ENCODE measurements at places on chromosomes 6 and 20.

- no peak for DNase-seq
Measured at GRCh38 chr6:3033652-3034051, 34.0 kb downstream of the NQO2 start.

DNA sequence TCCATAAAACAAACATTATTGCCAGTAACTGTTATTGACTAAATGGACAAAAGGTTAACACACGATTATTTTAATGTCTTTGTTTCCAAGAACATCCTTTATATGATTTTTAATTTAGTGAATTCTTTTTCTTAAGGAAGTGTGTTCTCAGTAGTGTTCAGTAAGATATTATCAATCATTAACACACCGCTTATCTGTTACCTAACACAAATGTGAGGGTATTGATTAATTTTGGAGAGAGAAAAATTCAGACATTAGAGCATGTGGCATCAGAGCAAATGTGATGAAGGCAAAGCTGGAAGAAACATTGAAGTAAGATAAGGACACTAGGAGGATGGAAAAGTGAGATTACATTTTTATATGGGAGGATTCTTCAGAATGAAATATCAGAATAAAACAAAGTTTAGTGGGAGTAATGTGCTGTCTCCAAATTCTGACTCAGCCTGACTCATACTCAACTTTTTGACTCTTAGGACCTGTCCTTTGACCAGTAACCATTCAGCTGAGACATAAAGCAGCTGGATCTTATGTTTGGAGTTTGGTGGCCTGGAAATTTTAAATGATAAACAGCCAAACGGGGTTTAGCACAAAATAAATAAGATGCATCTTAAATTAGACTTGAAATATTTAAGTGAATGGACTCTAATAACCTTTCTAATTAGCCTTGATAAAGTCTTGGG lies 348.6 kb downstream of the CD109 start:
- DNase-seq = no peak

DNA sequence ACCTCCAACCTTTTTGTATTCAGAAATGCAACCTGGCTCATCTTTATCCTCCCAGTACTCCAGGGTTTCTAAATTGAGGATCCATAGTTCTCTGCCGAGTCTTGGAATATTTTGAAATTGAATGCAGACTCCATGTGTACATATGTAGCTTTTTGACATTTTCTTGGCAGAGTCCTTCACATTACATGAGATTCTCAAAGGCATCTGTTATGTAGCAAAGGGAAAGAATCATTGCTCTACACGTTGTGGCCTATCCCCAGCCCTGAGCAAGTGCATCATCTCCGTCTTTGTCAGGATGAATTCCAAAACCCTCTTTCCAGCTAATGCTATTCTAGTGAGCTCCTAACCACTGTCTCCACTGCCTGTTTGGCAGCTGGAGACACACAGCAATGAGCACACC lies 742.9 kb downstream of the DHX35 start:
- DNase-seq = no peak

GRCh38 chr6:12474167-12475140 lies 184.3 kb downstream of the EDN1 start:
- DNase-seq = no peak

- no peak for DNase-seq
Measured at GRCh38 chr6:36590237-36590636, 3.9 kb upstream of the SRSF3 start.

DNA sequence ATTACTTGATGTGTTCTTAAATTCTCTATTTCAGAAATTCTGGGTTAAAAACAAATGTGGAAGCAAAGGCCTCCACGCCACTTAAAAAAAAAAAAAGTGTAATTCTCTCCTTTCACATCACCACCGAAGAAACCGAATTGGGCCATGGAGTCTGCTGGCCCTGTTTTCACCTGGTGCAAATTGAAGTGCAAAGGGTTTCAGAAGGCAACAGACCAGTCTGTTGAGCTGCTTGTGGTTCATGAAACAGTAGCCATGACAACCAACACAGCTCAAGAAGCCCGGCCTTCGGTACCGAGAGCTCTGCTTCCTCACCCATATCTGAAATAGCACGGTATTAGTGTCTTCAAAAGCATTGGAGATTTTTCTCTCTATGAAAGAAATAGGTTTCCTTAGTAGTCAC lies 63.1 kb downstream of the GMPR start:
- peak; percentile 10 for DNase-seq

DNA sequence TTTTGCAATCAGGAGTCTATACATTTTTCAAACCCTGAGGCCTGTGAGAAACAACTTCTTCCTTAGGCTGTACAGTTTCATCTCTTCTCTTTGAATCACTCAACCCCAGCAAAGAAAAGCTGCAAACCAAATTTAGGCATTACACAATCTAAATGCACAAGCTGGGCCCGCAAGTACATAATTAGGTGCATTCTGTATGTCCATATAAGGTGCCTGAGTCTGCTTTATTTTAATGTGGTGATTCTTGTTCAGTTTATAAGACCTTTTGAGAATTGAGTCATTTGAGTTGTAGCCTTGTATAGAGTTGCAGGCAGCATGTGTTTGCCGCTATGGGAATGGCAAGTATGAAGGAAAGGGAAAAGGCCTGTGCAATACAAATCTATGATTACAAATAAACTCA lies 709.6 kb upstream of the MARCKS start:
- DNase-seq = no peak

- DNase-seq = no peak
Measured at GRCh38 chr6:133918208-133918930, 29.5 kb downstream of the TCF21 start.

DNA sequence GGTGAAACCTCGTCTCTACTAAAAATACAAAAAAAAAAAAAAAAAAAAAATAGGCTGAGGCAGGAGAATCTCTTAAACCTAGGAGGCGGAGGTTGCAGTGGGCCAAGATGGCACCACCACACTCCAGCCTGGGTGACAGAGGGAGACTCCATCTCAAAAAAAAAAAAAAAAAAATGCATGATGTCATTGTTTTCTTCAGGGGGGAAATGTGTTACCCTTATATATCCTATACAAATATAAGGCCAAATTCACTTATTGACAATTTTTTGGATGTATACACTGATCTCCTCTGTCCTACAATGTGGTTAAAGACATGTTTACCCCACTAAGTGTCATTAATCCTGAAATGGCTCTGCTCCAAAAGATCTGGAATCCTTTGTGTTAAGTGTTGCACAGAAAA lies 73.1 kb downstream of the TPBG start:
- DNase-seq = no peak

- DNase-seq = no peak
Measured at GRCh38 chr6:136945072-136945471, 23.0 kb downstream of the SLC35D3 start.

- no peak for DNase-seq
Measured at GRCh38 chr6:113350461-113350860, 506.7 kb upstream of the MARCKS start.

DNA sequence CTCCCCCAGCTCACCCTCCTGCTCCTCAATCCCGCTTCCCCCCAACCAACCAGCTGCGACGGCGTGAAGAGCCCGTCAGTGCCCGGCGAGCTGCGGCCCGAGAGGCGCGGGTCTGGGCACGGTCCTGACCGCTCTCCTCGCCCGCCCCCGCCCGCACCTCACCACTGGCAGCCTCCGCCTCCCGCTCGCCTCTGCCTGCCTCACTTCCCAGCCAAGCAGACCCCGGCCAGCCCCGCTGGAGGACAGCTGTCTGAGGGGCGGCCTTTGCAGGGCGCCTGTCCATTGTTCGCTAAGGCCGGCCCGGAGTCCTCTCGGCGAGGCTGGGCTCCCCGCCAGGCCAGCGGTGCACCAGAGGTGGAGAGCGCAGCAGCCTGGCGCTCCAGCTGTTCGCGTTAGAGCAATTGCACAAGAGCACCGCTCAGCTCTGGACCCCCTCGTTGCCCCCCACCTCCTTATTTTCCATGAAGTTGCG lies 1.3 kb downstream of the SOBP start:
- DNase-seq = peak; percentile 65

GRCh38 chr20:2871661-2872458 lies 1.4 kb upstream of the PTPRA start:
- DNase-seq = no peak

GRCh38 chr6:132270726-132271402 lies 130.4 kb downstream of the MOXD1 start:
- no peak for DNase-seq

DNA sequence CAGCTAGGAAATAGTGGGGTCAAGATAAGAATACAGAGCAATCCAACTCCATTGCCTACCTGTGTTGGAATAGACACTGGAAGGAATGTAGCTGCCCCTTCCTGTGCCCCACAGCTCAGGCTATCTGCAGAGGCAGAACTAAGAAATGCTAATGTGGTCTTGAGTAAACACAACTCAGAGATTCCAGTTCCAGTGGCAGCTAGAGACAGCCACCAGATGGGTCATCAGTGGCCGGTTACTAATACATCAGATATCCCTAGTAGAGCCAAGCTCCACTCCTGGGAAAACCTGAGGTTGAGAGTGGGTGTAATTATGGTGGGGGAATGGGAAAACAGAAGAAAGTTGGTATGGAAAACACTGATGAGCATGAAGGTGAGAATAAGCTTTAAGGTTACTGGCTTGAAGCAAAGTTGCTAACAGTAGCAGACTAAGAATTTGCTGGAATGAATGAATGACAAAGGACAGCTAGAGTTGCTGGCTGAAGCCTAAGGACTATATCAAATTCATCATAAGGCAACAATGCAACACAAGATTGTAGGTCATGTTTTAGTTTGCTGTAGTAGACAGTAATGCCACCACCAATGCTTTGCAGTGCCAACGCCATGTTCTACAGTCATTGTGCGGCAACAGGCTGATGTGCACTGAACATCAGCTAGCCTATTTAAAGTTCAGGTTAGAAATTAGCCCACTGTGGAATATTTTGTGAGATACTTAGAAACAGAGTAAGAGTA lies 28.3 kb upstream of the FAM83C start:
- no peak for DNase-seq

DNA sequence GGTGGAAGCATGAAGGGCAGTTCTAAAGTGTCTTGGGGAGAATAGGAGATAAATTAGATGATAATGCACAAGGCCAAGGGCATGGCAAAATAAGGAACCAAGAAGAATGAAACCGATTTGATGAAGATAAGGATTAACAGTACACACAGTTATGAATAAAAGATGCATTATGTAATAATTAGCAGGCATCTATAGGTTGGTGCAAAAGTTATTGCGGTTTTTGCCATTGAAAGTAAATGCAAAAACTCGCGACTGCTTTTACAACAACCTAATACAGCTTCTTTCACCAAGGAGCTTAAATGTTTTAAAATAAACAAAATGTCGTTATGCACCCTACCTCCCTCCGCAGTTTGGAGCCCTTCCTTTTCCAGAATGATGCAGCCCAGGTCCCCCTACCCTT lies 29.0 kb downstream of the MAS1 start:
- DNase-seq = no peak

GRCh38 chr20:32332614-32333013 lies 25.5 kb upstream of the ASXL1 start:
- DNase-seq = no peak

DNA sequence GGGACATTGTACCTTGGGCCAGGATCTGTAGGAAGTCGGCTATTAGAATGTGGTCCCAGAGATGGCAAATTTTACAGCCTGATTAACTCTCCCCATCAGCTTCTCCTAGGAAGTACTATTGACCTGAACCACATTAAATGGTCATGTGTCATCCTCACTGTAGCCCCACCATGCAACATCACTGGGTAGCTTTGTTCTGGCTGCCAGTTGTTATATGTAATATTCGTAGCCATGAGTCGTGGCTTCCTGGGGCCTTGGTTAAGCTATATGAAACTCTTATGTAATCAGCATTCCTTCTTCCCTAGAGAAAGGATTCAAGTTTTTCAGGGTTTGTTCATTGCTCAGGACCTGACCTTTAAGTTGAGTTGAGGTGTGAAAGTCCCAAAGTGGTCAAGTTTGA lies 125.7 kb downstream of the ANKS1A start:
- no peak for DNase-seq

DNA sequence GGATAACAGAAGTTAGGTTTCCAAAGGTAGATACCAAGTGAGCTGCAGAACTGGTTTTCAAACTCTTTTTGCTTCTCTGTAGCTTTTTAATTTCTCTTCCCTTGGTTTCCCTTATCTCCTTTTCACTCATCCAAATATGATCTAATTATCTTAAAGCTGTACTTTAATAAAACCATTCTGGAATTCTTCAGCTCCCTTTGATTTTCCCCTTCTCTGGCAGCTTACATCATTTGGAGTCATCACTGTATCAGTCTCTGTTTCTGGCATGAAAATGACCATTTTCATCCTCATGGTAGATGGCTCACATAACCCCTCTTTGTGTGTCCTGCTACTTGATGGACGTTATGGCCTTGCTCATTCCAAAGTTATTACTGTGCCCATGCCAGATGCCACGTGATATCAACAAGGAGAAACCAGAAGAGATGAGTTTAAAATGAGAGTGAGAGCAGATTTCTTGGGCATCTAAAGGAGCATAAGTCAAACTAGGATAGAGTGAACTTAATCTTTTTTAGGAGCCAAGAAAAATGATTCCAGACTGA lies 620.2 kb downstream of the QKI start:
- no peak for DNase-seq

GRCh38 chr6:143007646-143008045 lies 53.0 kb upstream of the AIG1 start:
- DNase-seq = no peak

- DNase-seq = peak; percentile 70
Measured at GRCh38 chr20:51562332-51563173, 20.0 kb upstream of the NFATC2 start.

DNA sequence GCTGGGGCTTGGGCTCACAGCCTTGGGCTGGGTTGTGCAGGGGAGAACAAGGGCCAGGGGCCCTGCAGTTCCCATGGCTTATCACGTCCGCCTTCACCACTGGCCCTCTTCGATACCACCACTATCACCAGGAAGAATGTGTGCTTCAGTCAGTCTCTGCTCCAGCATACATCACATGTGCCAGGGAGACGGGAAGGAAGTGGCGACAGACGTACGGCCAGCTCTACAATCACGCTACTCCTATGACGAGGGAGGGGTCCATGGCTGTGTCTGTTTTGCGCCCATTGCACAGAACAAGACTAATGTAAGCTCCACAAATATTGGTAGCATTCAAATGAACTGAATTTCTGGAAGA lies 72.1 kb downstream of the TRAM2 start:
- DNase-seq = no peak

DNA sequence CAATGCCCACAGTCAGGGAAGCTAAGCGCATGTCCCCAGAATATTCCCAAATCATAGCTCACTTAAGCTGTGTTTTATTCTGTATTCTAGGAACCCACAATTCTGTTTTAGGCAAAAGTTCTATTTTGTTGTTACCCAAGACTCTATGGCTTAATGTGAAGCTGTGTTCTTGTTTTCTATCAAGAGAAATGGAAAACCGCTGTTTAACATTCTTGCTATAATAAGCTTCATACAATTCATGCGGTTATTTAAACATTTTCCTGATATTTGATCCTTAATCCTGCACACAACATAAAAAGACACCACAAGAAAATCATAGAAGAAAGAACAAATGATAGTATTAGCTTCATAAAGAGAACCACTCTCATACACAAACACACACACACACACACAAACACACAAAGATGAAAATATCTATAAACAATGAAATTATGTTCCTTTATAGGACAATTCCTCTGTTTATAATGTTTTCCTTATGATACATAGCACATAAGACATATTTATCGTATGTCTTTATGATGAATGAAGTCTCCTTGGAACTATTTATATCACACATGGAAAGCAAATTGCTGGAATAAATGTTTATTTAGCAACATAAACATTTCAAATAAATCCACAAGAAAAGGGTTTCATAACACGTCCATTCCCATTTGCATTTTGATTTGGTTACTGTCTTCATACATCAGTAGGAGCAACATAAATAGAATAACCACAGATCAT lies 16.4 kb upstream of the COL21A1 start:
- no peak for DNase-seq

GRCh38 chr20:13340088-13340487 lies 119.0 kb downstream of the ISM1 start:
- DNase-seq = no peak

GRCh38 chr20:40251284-40251932 lies 437.6 kb downstream of the MAFB start:
- no peak for DNase-seq

Measured in C1 segment of cervical spinal cord (tissue), 14 donors.